ENCODE measurements at places on chromosomes 5 and 9.
A peak's percentile ranks its signal among the peaks of the same experiment; 100 is the strongest.

GRCh38 chr9:97845130-97845529 lies 7.9 kb upstream of the FOXE1 start:
- peaks cover 79% of the 10 kb centered on the region for H3K27me3 ChIP-seq
- H3K27ac ChIP-seq, result no peak overlapping the region
- no peak for DNase-seq

DNA sequence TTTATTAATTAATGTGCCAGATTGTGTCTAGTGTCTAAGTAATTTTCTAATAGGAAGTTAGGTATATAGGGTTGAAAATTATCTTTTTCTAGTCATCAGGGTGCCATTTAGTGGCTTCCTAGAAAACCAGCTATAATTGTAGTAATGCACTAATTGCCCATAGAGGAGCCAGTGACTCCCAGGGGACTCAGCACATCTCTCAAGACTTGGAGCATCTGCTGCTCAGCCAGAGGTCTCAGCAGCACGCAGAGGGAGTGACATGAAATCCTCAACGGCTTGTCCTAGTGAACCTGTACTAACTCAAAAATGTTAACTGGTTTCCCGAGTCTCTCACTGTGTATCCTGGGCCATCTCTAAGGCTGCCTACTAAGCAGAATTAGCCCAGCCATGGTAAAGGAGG lies 78.2 kb upstream of the MAN2A1 start:
- no peak overlapping the region for H3K27ac ChIP-seq
- H3K27me3 ChIP-seq, result no peaks in the 10 kb centered on the region
- H3K36me3 ChIP-seq, result no peaks in the 10 kb centered on the region

- no peaks in the 10 kb centered on the region for H3K27me3 ChIP-seq
- H3K36me3 ChIP-seq, result no peaks in the 10 kb centered on the region
- no peaks in the 10 kb centered on the region for H3K4me1 ChIP-seq
- H3K27ac ChIP-seq, result no peak overlapping the region
- no peak overlapping the region for H3K4me3 ChIP-seq
Observed at GRCh38 chr9:108640230-108640629, 215.6 kb downstream of the ACTL7B start.

- peaks cover 3% of the 10 kb centered on the region for H3K4me1 ChIP-seq
- peaks cover 17% of the 10 kb centered on the region for H3K27me3 ChIP-seq
- no peak overlapping the region for H3K4me3 ChIP-seq
- no peak overlapping the region for H3K27ac ChIP-seq
Observed at GRCh38 chr5:83564069-83564749, 92.7 kb downstream of the VCAN start.

GRCh38 chr5:110842948-110843347 lies 104.1 kb downstream of the SLC25A46 start:
- H3K4me1 ChIP-seq, result no peaks in the 10 kb centered on the region
- H3K36me3 ChIP-seq, result no peaks in the 10 kb centered on the region
- no peak overlapping the region for H3K4me3 ChIP-seq
- H3K27me3 ChIP-seq, result peaks cover 14% of the 10 kb centered on the region
- DNase-seq, result no peak

- H3K4me3 ChIP-seq, result no peak overlapping the region
- H3K27me3 ChIP-seq, result no peaks in the 10 kb centered on the region
- H3K27ac ChIP-seq, result no peak overlapping the region
- H3K36me3 ChIP-seq, result no peaks in the 10 kb centered on the region
- DNase-seq, result no peak
- no peaks in the 10 kb centered on the region for H3K4me1 ChIP-seq
Observed at GRCh38 chr5:84634256-84634655, 249.6 kb upstream of the EDIL3 start.

DNA sequence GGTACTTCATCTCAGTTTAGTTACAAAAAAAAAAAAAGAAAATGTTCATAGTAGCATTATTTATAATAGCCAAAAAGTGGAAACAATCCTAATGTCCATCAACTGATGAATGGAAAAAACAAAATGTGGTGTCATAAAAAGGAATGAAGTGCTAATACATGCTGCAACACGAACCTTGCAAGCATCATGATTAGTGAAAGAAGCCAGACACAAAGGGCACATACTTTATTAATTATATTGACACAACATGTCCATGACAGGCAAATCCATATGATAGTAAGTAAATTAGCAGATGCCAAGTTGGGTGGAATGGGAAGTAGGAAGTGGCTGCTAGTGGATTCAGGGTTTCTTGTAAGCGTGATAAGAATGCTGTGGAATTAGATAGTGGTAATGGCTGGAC lies 54.2 kb downstream of the PCDHGC5 start:
- peaks cover 61% of the 10 kb centered on the region for H3K36me3 ChIP-seq
- H3K27ac ChIP-seq, result no peak overlapping the region
- no peak for DNase-seq
- no peaks in the 10 kb centered on the region for H3K27me3 ChIP-seq

- H3K27ac ChIP-seq, result no peak overlapping the region
- H3K27me3 ChIP-seq, result no peaks in the 10 kb centered on the region
- peaks cover 50% of the 10 kb centered on the region for H3K36me3 ChIP-seq
- no peak overlapping the region for H3K4me3 ChIP-seq
- peaks cover 9% of the 10 kb centered on the region for H3K4me1 ChIP-seq
Observed at GRCh38 chr5:76685704-76686103, 30.2 kb upstream of the F2R start.

DNA sequence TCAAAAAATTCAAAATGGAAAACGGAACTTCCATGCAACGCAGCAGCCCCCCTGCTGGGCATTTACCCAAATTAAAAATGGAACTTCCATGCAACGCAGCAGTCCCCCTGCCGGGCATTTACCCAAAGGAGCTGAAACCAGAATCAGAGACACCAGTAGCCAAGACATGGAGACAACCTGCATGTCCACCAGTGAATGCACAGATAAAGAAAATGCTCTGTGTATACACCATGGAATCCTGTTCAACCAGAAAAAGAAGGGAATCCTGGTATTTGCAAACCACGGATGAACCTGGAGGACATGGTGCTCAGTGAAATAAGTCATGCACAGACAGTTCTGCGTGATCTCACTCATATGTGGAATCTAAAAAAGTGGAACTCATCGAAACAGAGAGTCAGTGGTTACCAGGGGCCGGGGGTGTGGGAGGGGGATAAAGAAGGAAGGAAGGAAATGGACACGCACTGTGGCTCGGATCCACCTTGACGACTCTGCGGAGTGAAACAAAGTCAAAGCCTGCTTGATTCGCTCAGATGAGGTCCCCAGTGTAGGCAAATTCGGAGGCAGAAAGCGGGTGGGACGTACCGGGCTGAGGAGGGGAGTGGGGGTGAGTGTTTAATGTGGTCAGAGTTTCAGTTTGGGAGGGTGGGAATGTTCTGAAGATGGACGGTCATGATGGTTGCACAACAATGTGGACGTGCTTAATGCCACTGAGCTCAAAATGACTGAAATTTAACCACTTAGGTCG lies 40.2 kb upstream of the EXOC3 start:
- no peaks in the 10 kb centered on the region for H3K27me3 ChIP-seq
- H3K36me3 ChIP-seq, result peaks cover 50% of the 10 kb centered on the region
- H3K4me1 ChIP-seq, result peaks cover 34% of the 10 kb centered on the region
- no peak for DNase-seq
- no peak overlapping the region for H3K4me3 ChIP-seq
- peak overlapping the region; percentile 67 for H3K27ac ChIP-seq

GRCh38 chr9:17862101-17862500 lies 283.2 kb downstream of the SH3GL2 start:
- no peak overlapping the region for H3K27ac ChIP-seq
- no peaks in the 10 kb centered on the region for H3K27me3 ChIP-seq
- no peak overlapping the region for H3K4me3 ChIP-seq
- no peaks in the 10 kb centered on the region for H3K4me1 ChIP-seq
- no peak for DNase-seq
- no peaks in the 10 kb centered on the region for H3K36me3 ChIP-seq

DNA sequence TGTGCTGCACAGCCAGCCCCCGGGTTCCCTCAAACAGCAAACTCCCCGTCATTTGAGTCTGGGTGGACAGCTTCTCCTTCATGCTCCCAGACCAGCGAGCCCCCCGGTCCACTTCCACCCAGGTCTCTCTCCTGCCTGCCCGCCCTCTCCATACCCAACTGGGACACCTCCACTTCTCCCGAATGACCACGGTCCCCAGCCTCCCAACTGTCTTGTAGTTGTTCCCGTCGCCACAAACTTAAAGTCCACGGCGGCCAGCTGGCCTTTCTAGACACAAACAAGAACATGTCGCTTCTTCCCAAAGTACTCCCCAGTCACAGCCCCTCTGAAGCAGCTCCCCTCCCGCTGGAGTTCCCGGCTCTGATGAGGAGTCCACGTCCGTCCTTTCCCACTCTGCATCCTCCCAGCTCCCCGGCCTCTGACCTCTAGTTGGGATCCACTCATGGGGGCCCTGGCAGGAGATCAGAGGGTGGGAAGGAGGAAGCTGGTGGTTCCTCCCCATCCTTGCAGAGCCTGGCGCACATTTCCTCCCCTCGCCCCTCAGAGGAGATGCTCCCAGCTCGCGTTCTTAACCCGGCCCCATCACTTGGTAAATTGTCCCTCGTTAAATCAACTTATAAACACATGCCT lies 24.1 kb upstream of the PPP1R26 start:
- no peak for DNase-seq
- H3K27me3 ChIP-seq, result peaks cover 7% of the 10 kb centered on the region
- H3K27ac ChIP-seq, result no peak overlapping the region
- no peak overlapping the region for H3K4me3 ChIP-seq
- no peaks in the 10 kb centered on the region for H3K36me3 ChIP-seq
- no peaks in the 10 kb centered on the region for H3K4me1 ChIP-seq

DNA sequence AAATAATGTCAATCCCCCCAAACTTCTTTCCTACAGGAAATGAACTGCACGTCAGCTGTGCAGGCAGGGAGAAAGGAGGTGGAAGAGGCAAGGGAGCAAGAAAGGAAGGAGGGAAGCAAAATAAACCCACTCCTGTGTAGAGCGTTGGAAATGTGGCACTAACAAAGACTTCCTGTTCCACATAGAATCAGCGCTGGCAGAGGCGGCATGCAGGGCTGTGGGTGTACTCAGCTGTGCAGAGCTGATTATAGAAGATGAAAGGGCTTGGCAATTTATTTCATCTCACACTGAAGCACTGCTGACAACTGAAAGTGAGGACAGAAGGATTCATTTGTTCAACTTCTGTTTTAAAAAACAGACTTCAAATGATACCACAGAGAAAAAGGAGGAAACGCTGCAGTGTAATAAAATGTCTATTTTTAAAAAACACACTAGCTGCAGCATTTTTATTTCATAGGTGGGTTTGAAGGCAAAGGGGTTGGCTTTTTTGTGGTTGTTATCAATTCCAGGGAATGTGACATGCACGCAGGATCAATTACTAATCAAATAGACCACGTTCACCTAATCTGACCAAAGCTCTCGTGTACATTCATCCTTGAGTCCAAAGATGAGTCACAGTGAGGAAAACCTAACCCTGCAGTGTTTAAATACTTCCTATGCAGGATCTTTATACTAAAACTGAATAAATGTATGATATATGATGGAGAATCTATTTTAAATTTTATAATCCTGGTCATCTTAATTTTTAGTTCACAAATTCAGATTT lies 583.5 kb downstream of the ZNF608 start:
- DNase-seq, result no peak
- no peaks in the 10 kb centered on the region for H3K36me3 ChIP-seq
- H3K4me1 ChIP-seq, result peaks cover 3% of the 10 kb centered on the region
- H3K27ac ChIP-seq, result no peak overlapping the region
- H3K4me3 ChIP-seq, result no peak overlapping the region

DNA sequence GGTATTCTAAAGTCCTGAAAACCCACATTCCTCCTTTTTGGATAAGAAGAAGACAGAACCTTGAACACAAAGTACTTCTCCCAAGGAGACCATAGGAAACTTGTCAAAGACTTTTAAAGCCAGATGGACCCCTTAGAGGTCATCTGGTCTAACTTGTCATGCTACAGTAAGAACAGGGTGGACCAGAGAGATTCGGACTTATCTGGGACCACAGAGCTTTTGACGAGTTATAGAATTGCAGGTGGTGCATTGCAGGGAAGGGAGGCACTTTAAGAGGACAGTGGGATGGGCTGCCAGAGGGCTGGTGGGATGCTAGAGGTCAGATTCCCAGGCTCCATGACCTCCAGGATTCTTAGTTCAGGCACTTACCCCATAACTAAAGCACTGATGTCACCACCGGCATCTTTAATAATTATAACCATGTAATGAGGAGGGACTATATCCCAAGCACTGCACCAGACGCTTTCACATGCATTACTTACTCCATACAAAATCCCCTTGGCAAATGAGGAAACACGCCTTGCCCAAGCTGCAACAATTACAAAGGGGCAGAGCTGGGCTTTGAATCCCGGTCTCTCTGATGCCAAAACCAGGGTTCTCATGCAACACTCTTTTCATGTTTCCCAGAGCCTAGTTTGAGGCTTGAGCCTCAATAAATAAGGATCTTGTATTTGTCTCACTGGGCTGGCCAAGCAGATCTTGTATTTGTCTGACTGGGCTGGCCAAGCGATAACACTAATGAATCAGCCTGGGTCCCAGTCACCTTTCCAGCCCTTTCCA lies 12.8 kb upstream of the GPX3 start:
- DNase-seq, result no peak
- H3K27me3 ChIP-seq, result no peaks in the 10 kb centered on the region
- no peaks in the 10 kb centered on the region for H3K36me3 ChIP-seq

DNA sequence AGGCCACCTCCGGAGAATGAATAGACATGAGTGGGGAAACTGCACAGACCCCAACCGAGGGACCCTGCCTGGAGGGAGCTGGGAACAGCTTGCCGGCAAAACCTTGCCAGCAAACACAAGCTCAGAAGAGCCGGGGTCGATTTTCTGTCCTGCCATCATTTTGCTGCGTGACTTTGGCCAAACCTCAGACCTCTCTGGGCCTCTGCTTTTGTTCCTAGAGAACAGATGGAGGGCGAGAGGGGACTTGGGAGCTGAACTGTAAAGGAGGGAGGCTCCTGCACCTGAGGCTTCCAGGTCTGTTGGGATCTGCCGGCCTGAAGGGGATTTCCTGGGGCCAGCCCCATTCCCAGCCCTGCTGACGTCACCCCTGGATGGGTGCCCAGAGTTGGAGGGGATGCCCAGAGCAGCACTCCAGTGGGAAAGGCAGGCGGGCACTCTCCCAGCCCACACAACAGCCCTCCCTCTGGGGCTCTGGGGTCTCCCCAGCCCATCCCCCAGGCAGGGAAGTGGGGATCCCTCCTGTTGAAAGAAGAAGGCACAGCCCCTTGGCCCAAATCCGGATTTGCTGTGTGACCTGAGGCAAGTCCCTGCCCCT lies 40.4 kb upstream of the SYNPO start:
- H3K4me1 ChIP-seq, result no peaks in the 10 kb centered on the region
- H3K27ac ChIP-seq, result no peak overlapping the region
- H3K4me3 ChIP-seq, result no peak overlapping the region
- H3K36me3 ChIP-seq, result no peaks in the 10 kb centered on the region
- H3K27me3 ChIP-seq, result no peaks in the 10 kb centered on the region
- DNase-seq, result no peak

- H3K4me3 ChIP-seq, result no peak overlapping the region
- H3K36me3 ChIP-seq, result peaks cover 25% of the 10 kb centered on the region
- no peaks in the 10 kb centered on the region for H3K27me3 ChIP-seq
- H3K4me1 ChIP-seq, result peaks cover 10% of the 10 kb centered on the region
- no peak overlapping the region for H3K27ac ChIP-seq
- no peak for DNase-seq
Observed at GRCh38 chr5:81601919-81602318, 149.0 kb downstream of the SSBP2 start.

- no peaks in the 10 kb centered on the region for H3K36me3 ChIP-seq
- no peak overlapping the region for H3K4me3 ChIP-seq
- no peaks in the 10 kb centered on the region for H3K4me1 ChIP-seq
- no peak overlapping the region for H3K27ac ChIP-seq
Observed at GRCh38 chr9:12425878-12426864, 267.0 kb upstream of the TYRP1 start.

All from T-helper 2 cell treated with Interferon-gamma antibody and Interleukin-4, amounts not matched to agents 5 μg/mL and 100 μg/mL, for 36 hours (primary cell).